ENCODE measurements at places on chromosomes 4 and X. TPM values are rescaled to one million over a fixed set of nuclear protein-coding genes. Genes with fewer than 3 reads are reported as not detected.

Gene GAGE2A
- not detected for total RNA-seq

Gene UCP1
- total RNA-seq, result not detected

Gene RNF175
- total RNA-seq, result not detected

Gene TASL
- total RNA-seq, result 5.2 TPM

- no peak for DNase-seq
These were observed 73.2 kb upstream of the C1QTNF7 start for GRCh38 chr4:15354371-15355297.

GRCh38 chr4:21656832-21657231, 291.7 kb downstream of the KCNIP4 start:
- no peak for DNase-seq

GRCh38 chr4:108427946-108428485, 192.4 kb upstream of the RPL34 start:
- DNase-seq, result no peak

DNA sequence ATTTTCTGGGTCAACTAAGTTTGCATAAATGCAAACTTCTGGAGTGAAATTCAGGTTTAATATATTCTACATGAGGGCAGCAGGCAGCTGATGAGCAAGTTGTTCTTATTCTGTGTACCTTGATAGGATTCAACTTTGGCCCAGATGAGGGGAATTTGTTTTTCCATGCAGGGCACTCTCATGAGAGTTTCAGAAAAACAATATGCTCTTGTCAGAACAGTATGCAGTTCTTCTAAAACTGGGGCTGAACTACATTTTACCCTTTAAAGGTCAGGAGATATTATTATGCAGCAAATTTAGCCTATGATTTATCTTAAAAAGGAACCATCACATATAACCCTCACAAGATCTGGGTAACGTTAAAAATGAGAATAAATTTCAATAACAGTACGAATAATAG, 19.2 kb downstream of the GPRIN3 start:
- no peak for DNase-seq

GRCh38 chr4:68373513-68373912, 23.6 kb upstream of the YTHDC1 start:
- peak; percentile 59 for DNase-seq

GRCh38 chrX:151365579-151365978, 31.4 kb upstream of the VMA21 start:
- DNase-seq, result no peak

DNA sequence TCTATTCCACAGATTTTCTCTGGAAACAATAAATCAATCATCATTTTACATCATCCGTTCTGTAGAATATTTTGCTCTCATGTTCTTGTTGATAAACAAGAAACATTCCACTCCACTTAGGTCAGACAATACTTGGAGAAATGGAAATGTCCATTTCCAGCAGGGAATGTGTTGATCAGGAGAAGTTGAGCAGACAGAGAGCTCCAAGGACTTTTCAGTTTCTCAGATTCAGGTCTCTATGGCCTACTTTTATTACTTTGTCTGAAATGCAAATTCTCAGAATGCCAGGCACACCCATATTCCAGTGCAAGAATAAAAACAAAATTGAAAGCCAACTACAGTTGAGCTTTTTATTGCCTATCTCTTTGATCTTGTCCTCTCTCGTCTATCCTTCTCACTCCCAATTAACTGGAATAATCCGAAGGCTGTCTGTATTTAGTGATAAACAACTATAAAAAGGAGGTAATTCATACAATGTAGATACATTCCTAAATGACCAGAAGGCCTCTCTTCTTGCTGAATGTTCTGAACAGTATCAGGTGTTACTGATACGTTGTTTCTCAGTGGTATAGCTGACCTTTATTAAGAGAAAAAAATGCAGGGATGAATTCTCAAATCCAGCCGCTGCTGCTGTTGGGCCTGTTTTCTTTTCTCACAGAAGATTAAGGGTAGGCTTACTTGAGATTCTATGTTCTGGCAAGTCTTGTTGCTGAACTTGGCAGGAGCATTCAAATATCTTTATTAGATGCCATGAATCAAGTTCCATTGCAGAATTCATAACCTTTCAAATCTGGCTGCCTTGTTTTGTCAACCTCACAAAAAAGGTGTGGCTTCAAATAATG, 72.1 kb downstream of the HPGD start:
- DNase-seq, result no peak

DNA sequence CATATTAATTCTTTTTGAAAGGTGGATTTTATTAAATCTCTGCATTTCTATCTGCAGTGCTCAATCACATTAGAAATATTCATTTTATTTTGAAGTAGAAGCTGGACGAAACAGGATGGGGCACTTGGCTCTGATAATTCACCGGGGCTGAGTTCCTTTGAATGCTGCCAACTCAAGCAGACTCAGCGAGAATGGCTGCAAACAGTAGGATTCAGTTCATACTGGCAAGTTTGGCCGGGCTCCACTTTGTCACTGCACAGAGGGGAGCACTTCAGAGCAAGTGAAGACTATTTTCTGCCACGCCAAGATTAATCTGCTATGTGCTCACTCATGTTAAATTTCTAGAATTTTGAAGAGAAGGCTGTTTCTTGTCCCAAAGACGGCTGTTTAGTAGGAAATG, 30.7 kb upstream of the KLHL8 start:
- DNase-seq, result no peak

- peak; percentile 34 for DNase-seq
These were observed 29.3 kb upstream of the BOD1L1 start for GRCh38 chr4:13656569-13657405.

DNA sequence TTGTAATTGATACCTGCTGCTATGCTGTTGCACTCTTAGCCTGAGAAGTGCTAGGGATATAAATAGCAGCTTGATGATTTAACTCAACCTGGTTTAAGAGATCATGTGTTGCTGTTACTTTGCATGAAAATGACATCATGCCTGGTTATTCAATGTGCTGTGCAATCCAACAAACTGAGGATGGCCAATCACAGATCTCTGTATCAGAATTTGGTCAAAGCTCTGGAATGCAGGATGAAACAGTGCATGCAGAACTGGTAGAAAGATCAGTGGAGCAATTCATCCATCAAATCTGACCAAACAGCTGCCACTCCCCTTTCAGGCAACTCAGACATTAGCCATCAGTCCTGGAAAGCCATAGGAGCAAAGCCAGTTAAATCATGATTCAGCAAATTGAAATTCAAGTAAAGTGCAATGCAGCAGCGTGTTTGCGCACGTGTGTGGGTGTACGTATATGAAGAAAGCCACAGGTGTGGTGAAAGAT, 160.3 kb upstream of the RASGEF1B start:
- no peak for DNase-seq

DNA sequence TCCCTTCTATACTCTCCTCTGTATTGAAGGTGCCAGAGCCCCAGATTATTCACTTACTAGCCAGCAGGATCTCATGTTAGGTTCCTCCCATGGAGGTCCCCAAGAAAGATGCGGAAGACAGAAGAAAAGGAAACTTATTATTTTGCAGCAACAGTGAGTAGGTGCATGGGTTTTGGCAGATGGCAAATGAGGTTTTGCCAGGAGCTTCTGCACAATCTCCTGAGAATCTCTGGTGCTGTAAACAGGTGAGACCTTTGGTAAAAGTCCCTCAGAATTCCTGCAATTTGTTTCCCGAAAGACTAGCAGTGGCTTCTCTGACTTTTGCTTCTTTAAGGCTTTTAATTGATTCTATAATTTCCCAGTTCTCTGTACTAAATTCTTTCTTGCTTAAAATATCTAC, 29.5 kb upstream of the SORBS2 start:
- DNase-seq, result no peak

DNA sequence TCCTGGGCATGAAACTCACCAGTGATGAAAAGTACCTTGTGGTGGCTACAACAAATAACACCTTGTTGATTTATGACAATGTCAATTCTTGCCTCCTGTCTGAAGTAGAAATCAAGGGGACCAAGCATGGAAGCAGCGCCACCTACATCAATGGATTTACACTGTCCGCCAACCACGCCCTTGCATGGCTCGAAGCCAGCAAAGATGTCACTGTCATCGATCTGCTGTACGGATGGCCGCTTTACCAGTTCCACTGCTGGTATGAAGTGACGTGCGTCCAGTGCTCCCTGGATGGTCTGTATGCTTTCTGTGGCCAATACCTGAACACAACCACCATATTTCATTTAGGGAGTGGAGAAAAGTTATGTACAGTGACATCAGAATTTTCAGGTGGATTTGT, 200.5 kb downstream of the NWD2 start:
- no peak for DNase-seq

DNA sequence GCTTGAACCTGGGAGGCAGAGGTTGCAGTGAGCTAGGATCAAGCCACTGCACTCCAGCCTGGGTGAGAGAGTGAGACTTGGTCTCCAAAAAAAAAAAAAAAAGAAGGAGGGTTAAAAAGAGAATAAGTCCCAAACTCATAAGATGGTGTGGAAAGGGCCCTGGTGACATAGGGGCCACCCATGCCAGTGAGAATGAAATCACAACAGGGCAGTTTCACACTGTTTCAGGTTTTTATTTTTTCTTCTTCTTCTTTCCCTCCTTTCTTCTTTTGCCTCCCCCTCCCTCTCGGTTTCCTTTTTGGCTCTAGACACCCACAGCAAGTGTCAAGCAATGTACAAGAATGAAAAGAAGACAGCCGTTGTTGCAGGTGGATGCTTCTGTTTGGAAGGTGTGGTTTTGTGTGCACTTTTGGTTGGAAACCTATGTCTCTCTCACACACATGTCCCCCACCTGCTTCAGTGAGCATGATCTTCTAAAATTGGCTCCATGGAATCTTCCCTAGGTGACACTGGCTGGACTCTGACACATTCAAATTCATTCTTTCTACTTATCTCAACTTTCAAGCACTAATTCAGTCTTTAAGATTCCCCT, 14.4 kb upstream of the TLR8 start:
- no peak for DNase-seq

DNA sequence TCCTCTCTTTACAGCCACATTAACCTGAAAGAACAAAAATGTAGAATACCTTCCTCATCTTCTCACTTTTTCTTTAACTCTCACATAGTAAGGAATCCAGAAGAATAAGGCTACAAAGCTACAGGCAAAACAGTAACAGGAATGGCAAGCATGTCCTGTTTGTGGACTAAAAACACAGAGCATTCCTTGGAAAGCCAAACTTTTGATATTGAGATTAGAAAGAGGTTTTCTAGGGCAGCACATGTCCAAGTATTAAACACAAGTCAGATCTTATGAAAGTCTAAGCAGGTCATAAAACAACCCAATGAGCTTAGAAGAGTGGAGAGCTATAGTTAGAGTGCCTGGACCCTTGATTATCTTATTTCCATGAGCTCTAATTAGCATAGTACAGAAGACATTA, 58.2 kb upstream of the FAM9C start:
- no peak for DNase-seq

DNA sequence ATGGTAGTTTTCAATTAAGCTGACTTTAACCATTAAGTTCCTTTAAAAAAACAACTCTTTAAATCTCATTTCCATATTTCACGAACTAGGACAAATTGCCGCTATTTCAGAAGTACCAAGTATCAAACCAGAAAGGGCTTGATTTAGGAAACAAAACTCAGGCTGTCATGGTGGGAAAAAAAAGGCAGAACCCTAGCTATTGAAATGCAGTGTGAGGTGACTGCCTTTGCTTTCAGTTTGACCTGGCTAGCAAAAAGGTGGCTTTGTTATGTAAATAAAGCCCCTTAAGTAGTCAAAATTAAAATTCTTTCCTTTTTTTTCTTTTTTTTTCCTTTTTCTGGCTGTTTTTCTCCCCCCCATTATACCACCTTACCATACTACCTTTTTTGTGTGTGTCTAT, 40.6 kb upstream of the CYP2U1 start:
- no peak for DNase-seq

- no peak for DNase-seq
These were observed 631 bp upstream of the BMX start for GRCh38 chrX:15499976-15500375.

GRCh38 chr4:120902925-120903324, 19.6 kb downstream of the PRDM5 start:
- DNase-seq, result no peak

- no peak for DNase-seq
These were observed 58.1 kb downstream of the FAM13A start for GRCh38 chr4:88998891-88999290.

- no peak for DNase-seq
These were observed 10.8 kb upstream of the SNCA start for GRCh38 chr4:89847571-89848325.

DNA sequence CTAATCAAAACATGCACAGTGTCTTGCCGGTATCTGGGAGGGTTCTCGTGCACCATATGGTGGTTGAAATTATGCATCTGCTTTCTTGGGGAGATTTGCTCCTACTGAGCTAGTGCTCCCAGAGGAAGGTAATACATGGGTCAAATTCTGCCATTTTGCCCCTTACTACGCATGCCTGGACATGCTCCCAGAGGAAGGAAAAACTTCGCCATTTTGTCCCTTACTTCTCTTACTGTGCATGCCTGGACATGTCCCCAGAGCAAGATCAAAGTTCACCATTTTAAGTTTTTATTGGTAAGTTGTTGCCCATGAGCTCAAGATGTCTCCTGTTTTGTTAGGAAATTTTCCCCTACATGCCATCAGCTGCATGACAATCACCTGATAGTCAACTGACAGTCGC, 252.1 kb upstream of the KLHL4 start:
- no peak for DNase-seq

DNA sequence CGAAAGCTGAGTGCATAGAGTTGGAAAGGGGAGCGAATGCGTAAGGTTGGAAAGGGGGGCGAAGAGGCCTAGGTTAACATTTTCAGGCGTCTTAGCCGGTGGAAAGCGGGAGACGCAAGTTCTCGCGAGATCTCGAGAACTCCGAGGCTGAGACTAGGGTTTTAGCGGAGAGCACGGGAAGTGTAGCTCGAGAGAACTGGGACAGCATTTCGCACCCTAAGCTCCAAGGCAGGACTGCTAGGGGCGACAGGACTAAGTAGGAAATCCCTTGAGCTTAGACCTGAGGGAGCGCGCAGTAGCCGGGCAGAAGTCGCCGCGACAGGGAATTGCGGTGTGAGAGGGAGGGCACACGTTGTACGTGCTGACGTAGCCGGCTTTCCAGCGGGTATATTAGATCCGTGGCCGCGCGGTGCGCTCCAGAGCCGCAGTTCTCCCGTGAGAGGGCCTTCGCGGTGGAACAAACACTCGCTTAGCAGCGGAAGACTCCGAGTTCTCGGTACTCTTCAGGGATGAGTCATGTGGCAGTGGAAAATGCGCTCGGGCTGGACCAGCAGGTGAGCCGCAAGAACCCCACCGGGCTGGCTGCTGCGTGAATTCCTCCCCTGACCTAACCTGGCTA, at the start of gene DDX3X:
Gene DDX3X (plus strand): TSS at position 419 of the 619 bp plus-strand sequence. CDS start 91 bp downstream, at position 510.
- peak; percentile 81 for DNase-seq

DNA sequence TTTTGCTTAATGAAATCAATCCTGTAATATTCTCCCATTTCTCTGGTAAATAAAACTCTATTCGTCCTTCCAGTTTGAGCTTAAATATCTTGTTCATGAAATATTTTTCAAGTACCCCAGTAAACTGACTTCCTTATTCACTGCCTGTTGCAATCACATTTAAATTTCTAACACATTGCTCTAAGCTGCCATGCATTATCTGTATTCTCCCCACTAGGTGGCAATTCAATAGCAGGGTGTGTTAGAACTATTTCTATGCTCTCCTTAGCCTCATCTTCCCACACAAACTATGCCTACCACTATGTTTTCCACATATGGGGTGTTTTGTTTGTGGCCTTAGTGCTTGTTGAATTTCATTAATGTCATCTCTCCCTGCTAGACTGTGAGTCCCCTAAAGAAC, 377.1 kb upstream of the HS3ST1 start:
- no peak for DNase-seq

- peak; percentile 7 for DNase-seq
These were observed 918 bp downstream of the HAUS3 start for GRCh38 chr4:2241003-2241402.

GRCh38 chr4:165504184-165504583, 125.4 kb downstream of the CPE start:
- DNase-seq, result no peak
